ENCODE measurements at places on chromosomes 11 and 22. TPM values are rescaled to one million over a fixed set of nuclear protein-coding genes. Genes with fewer than 3 reads are reported as not detected.
A peak's percentile ranks its signal among the peaks of the same experiment; 100 is the strongest.

The LARGE2 gene
- 12.6 TPM for total RNA-seq

The MOV10L1 gene
- total RNA-seq, result 0.33 TPM

The CHRM1 gene
- total RNA-seq, result not detected

DNA sequence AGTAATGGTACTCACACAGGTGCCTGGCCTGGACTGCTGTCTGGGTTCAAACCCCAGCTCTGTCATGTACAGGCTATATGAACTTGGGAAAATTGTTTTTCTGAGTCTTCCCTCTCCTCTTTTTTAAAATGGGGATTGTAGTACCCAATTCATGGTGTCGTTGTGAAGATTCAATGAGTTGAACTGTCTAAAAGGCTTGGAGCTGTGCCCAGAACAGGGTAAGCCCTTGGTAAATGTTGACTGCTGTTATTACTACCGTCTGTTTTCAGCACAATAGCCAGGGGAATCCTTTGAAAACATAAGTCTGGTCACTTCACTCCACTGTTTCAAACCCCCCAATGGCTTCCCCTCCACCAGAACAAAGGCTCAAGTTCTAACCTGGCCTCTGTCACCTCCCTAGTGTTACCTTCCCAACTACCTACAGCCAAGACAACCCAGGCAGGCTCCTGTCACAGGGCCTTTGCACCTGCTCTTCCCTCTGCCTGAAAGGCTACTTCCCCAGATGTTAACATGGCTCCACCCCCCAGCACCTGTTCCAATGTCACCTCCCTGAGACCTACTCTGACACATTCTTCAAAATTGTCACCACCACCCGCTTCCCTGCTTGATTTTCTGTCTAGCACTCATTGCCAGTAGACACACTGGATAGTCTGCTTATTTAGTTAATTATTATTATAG, 152.8 kb downstream of the CHST1 start:
- H3K27ac ChIP-seq, result no peak overlapping the region
- no peaks in the 10 kb centered on the region for H3K4me1 ChIP-seq
- no peak overlapping the region for H3K4me3 ChIP-seq
- no peaks in the 10 kb centered on the region for H3K36me3 ChIP-seq
- DNase-seq, result no peak

DNA sequence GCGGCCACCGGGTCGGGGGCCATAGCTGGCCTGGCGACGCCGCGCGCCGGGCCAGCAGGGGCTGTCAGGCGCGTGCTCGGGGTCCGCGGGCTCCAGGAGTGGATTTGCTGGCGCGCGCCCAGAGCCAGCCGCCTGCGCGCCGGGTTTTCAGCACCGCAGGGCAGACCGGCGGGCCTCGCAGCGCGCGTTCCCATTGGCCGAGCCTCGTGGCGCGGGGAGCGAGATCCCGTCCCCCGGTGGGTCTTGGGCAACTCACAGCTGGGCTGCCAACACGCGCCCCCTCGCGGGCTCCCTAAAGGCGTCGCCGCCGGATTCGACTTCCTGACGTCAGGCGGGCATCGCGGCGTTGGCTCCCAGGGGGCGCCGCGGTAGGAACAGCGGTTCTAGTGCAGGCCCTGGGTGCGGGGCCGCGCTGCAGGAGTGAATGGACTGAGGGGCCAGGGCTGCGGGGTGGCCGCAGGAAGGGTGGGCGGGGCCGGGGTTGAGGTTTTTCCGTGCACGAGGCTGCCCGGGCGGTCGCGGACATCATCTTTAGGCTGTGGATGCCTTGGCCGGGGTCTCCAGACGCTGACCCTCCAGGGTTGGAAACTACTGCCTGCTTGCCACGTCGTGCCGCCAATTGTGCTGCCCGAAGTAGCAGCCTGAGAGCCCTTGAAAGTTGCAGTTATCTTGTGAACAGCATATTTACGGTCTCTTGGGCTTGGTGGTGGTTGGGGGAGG, at the start of gene FADS1:
TSS of gene FADS1 (minus strand) at position 268 of the 720 bp plus-strand sequence. CDS start at position 194, 74 bp downstream.
- H3K27ac ChIP-seq, result peak within 1 kb of the TSS; percentile 98
- H3K4me1 ChIP-seq, result peaks cover 38% of the 10 kb centered on the region
- DNase-seq, result peak; percentile 95
- H3K36me3 ChIP-seq, result peaks cover 33% of the 10 kb centered on the region
- peak within 1 kb of the TSS; percentile 64 for H3K4me3 ChIP-seq

GRCh38 chr22:17780116-17780740, 6.0 kb upstream of the BID start:
- no peak for DNase-seq
- peaks cover 63% of the 10 kb centered on the region for H3K4me1 ChIP-seq
- no peaks in the 10 kb centered on the region for H3K36me3 ChIP-seq
- H3K27ac ChIP-seq, result no peak overlapping the region
- no peaks in the 10 kb centered on the region for H3K27me3 ChIP-seq

DNA sequence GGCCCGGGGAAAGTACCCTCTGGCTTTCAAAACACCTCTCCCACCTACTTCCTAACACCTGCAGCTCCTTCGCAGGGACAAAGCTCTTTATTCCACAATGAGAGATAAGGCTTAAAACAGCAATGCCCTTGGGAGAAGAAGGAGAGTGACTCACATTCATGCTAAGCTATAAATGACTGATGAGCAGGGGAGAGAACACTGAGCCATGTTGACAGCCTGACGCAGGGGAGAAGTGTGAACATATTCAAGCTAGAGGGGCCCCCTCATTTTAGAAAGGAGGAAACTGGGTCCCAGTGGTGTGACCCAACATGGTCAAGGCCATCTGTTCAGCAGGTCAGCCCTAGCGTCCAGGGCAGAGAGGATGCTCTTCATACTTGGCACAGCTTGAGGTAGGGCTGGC, 171.8 kb downstream of the DSCAML1 start:
- H3K4me1 ChIP-seq, result no peaks in the 10 kb centered on the region
- no peak for DNase-seq
- peaks cover 13% of the 10 kb centered on the region for H3K27me3 ChIP-seq

DNA sequence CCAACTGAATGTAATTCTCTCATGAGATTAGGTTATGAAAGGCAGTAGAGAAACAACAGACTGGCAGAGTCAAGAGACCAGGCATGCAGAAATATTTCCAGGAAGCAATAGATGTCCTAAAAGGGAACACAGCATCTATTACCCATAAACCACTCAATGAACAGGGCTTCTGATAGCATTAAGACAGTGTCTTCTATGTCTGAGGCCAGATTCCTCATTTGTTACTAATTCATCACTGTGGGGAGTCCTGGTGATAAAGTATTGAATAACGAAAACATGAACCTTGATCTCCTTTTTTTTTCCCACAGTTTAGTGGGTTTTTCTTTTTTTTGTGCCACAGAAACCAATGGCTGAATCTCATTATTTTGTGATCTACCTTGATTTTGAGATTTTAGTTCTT, 339.0 kb downstream of the METTL15 start:
- DNase-seq, result no peak
- no peak overlapping the region for H3K4me3 ChIP-seq
- no peaks in the 10 kb centered on the region for H3K36me3 ChIP-seq

- no peak for DNase-seq
- H3K36me3 ChIP-seq, result no peaks in the 10 kb centered on the region
- H3K27ac ChIP-seq, result no peak overlapping the region
- no peaks in the 10 kb centered on the region for H3K27me3 ChIP-seq
- no peak overlapping the region for H3K4me3 ChIP-seq
Measured at GRCh38 chr11:16098526-16099205, 257.7 kb downstream of the SOX6 start.

DNA sequence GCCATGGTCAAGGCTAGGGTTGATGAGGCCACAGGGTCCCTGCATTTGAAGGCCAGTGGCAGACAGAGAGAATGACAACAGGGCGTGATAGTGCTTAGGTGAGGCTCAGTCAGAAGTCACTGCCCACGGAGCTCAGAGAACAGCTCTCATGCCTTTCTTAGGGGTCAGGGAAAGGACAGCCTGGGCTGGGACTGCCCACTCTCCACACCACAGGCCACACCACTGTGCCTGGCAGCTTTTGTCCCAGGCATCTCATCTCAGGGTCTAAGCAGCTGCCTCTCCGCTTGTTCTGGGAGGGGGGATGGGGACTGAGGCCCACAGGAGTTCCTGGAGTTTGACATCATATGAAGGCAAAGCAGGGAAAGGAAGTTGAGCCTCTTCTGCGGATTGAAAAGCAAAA, 150.2 kb upstream of the B3GAT1 start:
- H3K36me3 ChIP-seq, result no peaks in the 10 kb centered on the region
- no peaks in the 10 kb centered on the region for H3K4me1 ChIP-seq
- H3K27ac ChIP-seq, result no peak overlapping the region
- no peak for DNase-seq
- no peaks in the 10 kb centered on the region for H3K27me3 ChIP-seq
- no peak overlapping the region for H3K4me3 ChIP-seq

DNA sequence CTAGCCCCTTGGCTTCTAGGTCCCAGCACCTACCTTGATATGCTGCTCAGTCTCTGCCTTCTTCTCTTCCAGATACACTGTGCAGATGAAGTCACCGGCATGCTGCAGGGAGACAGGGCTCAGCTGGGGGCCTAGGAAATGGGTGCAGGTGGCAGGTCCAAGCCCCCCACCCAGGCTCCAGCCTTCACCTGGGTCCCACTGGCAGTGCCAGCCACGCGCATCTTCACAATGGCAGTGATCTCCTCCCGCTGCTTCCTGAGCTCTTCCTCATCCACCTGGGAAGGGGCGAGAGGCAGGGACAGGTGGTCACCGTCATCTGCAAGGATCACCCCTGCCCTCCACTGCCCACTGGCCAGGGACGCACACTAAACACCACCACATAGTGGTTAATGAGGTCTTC, 21.1 kb upstream of the PDE2A start:
- DNase-seq, result no peak
- H3K27ac ChIP-seq, result no peak overlapping the region
- no peak overlapping the region for H3K4me3 ChIP-seq
- H3K27me3 ChIP-seq, result no peaks in the 10 kb centered on the region
- peaks cover 93% of the 10 kb centered on the region for H3K36me3 ChIP-seq
- peaks cover 19% of the 10 kb centered on the region for H3K4me1 ChIP-seq

DNA sequence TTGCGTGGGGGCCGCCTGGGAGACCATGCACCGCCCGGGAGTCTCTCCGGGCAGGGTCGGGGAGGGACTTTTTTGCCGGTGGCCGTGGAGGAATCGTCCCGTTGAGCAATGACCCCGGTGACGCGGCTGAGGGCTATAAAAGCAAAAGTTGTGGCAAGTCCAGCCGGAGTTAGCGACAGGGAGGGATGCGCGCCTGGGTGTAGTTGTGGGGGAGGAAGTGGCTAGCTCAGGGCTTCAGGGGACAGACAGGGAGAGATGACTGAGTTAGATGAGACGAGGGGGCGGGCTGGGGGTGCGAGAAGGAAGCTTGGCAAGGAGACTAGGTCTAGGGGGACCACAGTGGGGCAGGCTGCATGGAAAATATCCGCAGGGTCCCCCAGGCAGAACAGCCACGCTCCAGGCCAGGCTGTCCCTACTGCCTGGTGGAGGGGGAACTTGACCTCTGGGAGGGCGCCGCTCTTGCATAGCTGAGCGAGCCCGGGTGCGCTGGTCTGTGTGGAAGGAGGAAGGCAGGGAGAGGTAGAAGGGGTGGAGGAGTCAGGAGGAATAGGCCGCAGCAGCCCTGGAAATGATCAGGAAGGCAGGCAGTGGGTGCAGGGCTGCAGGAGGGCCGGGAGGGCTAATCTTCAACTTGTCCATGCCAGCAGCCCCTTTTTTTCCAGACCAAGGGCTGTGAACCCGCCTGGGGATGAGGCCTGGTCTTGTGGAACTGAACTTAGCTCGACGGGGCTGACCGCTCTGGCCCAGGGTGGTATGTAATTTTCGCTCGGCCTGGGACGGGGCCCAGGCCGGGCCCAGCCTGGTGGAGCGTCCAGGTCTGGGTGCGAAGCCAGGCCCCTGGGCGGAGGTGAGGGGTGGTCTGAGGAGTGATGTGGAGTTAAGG, at the start of gene NEAT1:
TSS of gene NEAT1 (plus strand) at position 166 of the 883 bp plus-strand sequence.
- H3K27me3 ChIP-seq, result no peaks in the 10 kb centered on the region
- H3K27ac ChIP-seq, result peak within 1 kb of the TSS; percentile 98
- H3K36me3 ChIP-seq, result peaks cover 47% of the 10 kb centered on the region
- peak within 1 kb of the TSS; percentile 79 for H3K4me3 ChIP-seq

GRCh38 chr11:67601098-67601497, 5.6 kb upstream of the NDUFV1 start:
- peaks cover 50% of the 10 kb centered on the region for H3K4me1 ChIP-seq
- peak overlapping the region; percentile 59 for H3K27ac ChIP-seq
- DNase-seq, result no peak
- H3K36me3 ChIP-seq, result no peaks in the 10 kb centered on the region

DNA sequence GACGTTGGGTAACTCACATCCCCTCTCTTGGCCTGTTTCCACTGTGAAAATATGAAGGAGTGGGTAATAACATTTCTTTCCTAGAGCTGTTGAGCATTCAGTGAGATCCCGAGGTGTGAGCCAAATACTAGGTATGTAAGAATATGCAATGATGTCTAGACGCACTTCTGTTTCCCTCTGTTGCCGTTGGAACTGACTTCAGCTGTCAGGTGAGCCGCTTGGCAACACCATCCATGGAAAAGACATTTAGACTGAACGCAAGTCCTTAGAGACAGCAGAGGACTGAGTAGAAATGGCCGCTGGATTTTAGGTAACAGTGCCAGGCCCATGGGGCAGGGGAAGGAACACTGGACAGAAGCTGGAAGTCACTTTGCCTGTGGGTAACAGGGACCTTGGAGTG, 29.5 kb upstream of the SHANK2 start:
- H3K36me3 ChIP-seq, result no peaks in the 10 kb centered on the region
- no peaks in the 10 kb centered on the region for H3K27me3 ChIP-seq
- H3K27ac ChIP-seq, result no peak overlapping the region
- H3K4me1 ChIP-seq, result no peaks in the 10 kb centered on the region
- no peak overlapping the region for H3K4me3 ChIP-seq

GRCh38 chr22:39144101-39144767, 8.2 kb downstream of the CBX7 start:
- DNase-seq, result no peak
- no peak overlapping the region for H3K27ac ChIP-seq
- no peak overlapping the region for H3K4me3 ChIP-seq
- no peaks in the 10 kb centered on the region for H3K27me3 ChIP-seq
- peaks cover 39% of the 10 kb centered on the region for H3K4me1 ChIP-seq

DNA sequence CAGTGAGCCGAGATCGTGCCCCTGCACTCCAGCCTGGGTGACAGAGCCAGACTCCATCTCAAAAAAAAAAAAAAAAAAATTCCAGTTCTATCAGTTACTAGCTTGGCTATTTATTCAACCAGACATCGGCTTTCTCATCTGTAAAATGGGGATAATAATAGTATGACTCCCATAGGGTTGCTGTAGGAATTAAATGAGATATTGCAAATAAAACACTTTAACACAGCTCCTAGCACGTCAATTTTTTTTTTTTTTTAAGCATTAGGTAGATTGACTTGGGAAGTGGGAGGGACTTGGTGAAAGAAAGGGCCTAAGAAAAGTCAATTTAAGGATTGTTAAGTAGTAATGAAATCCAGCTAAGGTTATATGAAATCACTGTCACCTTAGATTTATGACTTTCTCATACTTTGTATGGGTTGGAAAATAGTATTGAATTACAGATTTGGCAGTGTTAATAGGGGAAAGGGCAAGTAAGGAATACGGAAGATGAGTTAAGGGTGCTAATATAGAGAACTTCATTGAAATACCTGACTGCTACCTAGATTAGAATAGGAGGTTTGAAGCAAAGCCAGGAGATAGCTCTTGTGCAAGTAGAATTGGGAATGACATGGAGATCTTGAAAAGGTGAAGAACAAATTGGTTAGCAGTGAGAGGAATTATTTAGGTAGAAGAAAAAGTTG, 28.8 kb downstream of the BIRC2 start:
- no peak overlapping the region for H3K4me3 ChIP-seq
- H3K27ac ChIP-seq, result no peak overlapping the region
- H3K4me1 ChIP-seq, result peaks cover 3% of the 10 kb centered on the region
- no peaks in the 10 kb centered on the region for H3K27me3 ChIP-seq
- DNase-seq, result no peak
- H3K36me3 ChIP-seq, result peaks cover 41% of the 10 kb centered on the region

Data from K562 (cell line).